ENCODE measurements at places on chromosomes 12 and 14.

- no peak for DNase-seq
Measured at GRCh38 chr12:131947482-131948027, 2.2 kb upstream of the EP400 start.

GRCh38 chr12:91947459-91947858 is 198.2 kb downstream of the BTG1 start:
- no peak for DNase-seq

DNA sequence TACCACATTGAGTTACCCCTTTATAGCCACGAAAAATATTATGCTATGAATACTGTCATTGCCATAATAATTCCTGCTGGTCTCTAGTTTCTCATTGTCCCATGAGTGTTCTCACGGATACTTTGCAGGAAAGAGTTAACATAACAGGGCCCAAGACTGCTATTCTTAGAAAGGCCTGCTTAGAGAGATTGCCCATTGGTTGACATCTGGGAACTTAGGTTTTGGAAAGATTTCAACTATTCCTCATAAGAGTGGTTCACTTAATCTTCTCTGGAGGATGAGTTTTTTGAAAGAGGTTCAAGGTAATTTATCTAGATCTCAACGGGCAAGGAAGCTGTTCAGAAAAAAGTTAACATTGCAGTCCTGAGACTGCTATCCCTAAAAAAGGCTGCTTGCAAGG is 18.4 kb upstream of the PRPF39 start:
- DNase-seq = no peak

GRCh38 chr12:70576341-70577282 is 60.6 kb downstream of the PTPRB start:
- DNase-seq = peak; percentile 81

- no peak for DNase-seq
Measured at GRCh38 chr14:54483846-54484245, 4.9 kb downstream of the GMFB start.

GRCh38 chr12:67927815-67928214 is 61.4 kb upstream of the IFNG-AS1 start:
- no peak for DNase-seq

DNA sequence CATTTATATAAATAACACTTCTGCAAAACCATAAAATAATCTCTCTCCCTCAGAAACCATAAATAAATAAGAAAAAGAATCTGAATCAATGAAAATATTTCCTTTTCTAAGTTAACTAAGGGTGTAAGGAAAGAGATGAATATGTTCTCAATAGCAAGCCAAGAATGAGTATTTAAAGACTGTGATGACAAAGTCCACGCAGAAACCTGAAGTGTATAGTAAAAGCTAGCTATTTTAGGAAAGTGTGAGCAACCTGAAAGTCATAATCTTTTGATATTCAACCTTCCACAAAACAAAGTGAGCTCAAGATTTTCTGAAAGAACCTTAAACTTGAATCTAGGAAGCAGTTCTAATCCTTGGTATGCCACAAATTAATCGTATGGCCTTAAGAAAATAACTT is 15.9 kb downstream of the EIF2S3B start:
- DNase-seq = no peak

DNA sequence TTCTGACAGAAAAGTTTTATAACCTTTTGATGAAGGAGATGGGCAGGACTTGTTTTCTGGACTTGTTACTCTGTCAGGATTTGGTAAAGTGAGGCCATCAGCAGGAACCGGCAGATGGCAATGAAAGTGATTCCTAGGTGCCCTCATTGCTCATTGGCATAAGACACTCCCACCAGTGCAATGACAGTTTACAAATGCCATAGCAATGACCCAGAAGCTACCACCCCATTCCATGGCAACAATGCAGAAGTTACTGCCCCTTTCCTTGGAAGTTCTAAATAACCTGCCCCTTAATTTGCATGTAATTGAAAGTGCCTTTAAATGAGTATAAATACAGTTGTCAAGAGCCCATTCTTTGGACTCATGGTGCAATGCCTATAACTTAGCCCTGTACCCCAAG is 222.6 kb downstream of the CEP128 start:
- DNase-seq = no peak

DNA sequence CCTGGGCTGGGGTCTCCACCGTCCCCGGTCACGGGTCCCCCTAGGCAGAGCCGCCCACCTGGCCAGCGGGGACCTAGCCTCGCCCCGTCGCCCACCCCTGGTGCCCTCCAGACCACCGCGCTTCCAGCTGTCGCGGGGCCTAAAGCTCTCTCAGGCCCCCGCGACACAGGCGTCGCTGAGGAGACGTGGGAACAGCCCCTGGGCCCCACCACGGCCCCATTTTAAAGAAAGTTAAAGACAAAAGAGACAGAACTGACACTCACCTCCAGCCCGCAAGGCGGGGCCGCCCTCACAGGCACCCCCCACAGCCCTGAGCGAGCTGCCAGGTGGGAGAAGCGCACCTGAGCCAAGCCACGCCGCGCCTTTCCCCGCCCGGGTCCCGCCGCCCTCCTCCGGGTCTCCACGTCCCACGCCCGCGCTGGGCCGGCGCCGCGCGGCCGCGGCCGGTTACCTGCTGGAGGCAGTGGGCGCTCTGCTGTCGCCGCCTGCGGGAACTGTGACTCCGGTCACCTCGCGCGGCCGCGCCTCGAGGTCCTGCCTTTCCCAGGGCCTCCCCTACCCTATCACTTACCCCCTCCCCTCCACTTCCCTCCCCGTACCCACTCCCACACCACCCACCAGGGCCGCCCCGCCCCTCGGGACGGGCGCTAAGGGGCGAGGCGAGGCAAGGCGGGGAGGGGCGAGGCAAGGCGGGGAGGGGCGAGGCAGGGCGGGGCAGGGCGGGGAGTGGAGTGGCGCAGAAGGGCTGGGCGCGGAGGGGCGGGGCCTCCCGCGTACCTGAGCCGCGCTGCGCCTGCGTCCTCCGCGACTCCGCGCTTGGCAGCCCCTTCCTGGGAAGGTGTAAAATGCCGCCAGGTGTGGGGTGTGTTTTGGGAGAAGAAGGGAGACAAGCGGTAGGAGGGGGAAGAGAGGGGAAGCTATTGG is 31.2 kb downstream of the TC2N start:
- peak; percentile 92 for DNase-seq

GRCh38 chr14:96267336-96267735 is 11.3 kb downstream of the BDKRB1 start:
- DNase-seq = peak; percentile 87

GRCh38 chr12:3432176-3432742 is 58.7 kb upstream of the PRMT8 start:
- DNase-seq = no peak

DNA sequence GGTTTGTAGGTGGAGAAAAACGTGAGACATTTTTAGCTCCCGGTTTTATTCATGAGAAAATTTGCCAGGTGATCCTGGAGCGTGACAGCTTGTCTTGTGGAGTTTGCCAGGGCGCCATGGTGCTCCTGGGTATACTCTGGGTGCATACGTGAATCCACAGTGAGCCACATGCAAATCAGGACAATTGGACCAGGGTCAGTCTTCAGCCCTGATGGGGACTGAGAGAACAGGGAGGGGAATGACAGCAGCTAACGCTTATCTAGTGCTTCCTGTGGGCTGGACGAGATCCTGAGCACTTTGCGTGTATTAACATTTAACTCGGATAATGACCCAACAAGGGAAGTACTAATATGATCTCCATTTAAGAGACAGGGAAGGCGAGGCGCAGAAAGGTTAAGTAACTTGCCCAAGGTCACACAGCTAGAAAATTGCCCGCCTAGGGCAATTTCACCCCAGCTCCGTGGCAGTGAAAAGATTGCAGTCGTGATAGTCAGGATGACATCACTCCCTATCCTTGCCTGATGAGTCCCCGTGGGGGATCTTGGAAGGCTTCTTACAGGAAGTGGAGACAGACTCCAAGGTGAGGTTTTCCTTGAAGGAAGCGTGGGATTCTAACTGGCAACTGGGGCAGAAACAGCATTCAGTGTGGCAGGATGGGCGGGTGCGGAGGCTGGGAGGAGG is 118.4 kb upstream of the NCOR2 start:
- no peak for DNase-seq

DNA sequence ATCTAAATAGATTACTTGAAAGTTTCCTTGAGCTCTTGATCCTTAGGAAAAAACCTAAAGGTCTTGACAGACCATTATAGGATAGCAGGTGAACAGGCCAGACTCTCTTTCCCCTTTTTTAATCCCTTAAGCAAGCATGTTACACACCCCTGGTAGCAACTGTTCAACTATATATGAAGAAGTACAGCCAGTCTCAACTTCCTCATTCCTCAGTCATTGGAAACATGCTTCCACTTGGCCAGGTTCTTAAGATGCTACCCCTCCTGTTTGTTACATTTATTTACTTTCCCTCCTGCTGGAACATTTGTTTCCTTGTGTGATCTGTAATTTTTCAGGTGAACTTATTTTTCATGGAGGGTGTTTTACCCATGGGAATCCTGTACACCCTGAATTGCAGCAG is 124.1 kb downstream of the ARMH4 start:
- DNase-seq = no peak

DNA sequence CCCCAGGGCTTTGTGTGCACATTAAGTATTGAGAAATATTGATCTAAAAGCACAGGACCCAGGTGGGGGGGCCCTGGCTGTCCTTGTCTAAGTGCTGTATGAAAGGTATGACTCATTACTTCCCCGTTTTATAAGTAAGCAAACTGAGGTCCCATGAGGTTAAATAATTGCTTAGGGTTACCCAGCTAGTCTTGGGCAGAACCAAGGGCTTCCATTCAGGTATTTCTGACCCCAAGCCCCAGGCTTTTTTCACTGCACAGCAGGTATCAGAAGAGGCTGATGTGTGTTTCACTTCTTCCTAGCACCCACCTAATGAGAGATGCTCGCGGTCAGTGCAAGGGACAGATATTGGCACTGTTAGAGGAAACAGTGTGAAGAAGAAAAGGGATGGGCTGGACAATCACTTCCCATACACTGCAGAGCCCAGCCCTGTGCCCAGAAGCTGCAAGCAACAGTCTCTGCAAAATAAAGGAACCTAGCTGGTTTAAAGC is 4.7 kb upstream of the TC2N start:
- no peak for DNase-seq

DNA sequence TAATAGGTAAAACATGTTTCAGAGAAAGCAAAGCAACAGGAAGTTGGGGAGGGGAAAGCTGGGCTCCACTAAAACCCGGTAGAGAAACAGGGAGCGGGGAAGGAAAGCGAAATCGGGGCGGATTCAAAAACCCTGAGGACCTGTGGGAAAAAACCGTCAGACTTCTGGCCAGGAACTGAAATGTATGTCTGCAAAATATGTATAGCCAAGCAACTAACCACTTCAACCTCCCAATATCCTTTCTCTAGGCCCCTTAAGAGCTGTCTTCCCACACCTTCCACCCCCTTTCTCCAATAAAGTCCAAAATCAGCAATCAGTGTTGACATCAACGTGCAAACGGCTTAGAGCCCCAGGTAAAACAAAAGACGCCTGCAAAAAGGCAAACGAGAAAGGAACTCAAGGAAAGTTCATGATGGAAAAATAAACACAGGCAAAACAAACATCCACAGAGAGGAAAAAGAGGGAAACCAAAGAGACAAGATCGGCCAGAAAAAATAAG is 32.8 kb downstream of the SIX1 start:
- DNase-seq = peak; percentile 8

DNA sequence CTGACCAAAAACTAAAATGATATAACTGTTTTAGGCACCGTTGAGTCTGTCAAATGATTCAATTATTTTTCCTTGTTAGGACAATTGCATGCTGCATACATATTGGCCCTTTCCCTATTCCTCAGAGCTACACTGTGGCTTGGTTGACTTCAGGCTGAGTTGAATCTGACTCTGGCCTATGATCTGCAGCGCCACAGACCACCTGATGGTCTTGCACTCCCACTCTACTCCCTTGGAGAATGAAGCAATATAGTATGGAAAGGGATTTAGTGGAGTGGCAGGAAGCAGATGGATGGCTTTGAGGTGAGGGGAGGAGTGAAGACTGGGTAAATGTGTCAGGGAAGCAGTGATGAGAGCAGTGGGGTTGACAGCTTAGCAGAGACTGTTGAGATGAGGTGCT is 579.0 kb upstream of the STXBP6 start:
- no peak for DNase-seq

- DNase-seq = no peak
Measured at GRCh38 chr14:39267608-39268005, 33.9 kb downstream of the MIA2 start.

DNA sequence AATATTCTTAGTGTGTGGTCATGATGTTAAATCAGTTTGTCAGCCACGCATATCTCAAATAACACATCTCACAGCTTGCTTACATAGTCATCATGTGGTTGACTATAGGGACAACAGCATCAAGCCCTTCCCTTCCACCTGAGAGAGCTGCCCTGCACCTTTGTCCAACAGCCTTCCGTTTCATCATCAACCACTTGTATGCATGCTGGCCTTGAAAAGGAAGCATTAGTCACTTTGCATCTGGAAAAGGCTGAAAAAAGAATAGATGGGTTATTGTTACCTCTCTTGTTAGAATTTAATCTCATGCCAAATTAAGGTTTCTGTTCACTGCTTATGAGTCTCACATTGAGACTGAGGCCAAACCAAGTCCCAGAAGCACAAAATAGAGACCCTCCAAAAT is 1586.5 kb upstream of the SEL1L start:
- DNase-seq = no peak

DNA sequence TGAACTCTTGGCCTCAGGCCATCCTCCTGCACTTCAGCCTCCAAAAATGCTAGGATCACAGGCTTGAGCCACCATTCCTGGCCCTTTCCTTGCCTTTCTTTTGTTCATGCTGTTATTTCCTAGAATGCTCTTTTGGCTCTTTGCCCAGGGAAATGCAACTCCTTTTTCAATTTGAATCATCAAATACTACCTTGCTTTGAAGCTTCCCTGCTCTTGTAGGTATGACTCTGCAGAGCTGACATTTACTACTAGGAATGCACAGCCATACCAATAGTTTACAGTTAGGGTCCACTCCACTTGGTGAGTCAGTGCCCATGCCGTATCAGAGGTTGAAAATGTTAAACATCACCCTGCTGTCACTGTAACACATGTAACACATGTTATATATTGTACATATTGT is 107.0 kb upstream of the CRY1 start:
- peak; percentile 38 for DNase-seq

DNA sequence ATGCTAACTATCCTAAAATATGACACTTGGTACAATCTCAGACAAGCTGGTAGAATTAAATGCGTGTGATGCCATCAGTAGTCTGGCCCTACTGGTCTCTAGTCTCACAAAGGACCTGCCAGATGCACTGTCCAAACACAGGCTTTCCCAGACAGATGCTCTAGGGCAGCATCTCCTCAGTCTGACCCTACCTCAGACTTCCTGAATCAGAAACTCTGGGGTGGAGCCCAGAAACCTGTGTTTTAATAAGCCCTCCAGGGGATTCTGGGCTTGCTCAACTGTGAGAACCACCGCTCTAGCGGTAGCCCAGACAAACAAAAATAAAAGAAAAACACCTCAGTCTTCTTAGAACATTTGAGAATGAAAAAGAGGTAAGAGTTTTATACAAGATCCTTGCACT is 48.0 kb downstream of the BDKRB1 start:
- DNase-seq = no peak

GRCh38 chr12:116996093-116996492 is 85.3 kb downstream of the FBXW8 start:
- no peak for DNase-seq

DNA sequence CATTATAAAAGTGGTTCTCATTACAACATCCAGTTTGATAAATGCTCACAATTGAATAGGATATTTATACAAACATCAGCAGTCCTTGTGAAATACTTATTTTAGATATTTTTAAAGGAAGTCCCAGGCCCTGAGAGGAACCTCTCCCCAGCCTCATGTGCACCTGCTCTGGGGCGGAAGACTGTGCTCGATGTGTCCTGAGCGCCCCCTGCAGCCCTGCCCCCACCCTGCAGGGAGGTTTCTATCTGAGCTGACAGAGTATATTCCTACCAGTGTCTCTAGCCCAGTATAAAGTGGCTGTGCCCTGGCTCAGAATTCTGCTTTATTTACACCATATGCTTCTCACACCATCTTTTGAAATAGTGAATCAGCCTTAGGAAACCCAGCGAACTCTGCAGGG is 1349.1 kb downstream of the TMEM121 start:
- no peak for DNase-seq
